ENCODE measurements at places on chromosomes 1 and 21. TPM values are rescaled to one million over a fixed set of nuclear protein-coding genes. Genes with fewer than 3 reads are reported as not detected.

GRCh38 chr1:160076295-160076694 lies 5.0 kb upstream of the KCNJ9 start:
- DNase-seq, result no peak

- DNase-seq, result no peak
These were observed 165.0 kb upstream of the IRF2BP2 start for GRCh38 chr1:234774971-234775370.

DNA sequence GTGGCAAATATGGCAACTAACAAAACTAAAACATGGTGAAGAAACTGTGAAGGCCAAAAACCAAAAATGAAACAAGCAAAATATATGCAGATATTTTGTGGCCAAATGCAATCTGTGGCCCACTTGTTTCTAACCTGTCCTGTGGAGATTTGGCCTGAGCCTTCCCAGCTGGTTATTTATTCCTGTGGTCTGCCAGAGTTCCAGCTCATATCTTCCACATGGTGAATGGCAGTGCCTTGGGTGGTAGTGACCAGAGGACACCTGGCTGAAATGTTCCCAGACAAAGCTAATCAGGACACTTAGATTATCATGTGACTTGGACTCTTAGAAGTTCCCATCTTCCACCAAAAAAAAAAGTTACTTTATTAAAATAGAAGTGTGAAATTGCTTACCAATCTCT lies 39.7 kb downstream of the RNASEL start:
- no peak for DNase-seq

- DNase-seq, result no peak
These were observed 25.6 kb upstream of the ENAH start for GRCh38 chr1:225678545-225678944.

DNA sequence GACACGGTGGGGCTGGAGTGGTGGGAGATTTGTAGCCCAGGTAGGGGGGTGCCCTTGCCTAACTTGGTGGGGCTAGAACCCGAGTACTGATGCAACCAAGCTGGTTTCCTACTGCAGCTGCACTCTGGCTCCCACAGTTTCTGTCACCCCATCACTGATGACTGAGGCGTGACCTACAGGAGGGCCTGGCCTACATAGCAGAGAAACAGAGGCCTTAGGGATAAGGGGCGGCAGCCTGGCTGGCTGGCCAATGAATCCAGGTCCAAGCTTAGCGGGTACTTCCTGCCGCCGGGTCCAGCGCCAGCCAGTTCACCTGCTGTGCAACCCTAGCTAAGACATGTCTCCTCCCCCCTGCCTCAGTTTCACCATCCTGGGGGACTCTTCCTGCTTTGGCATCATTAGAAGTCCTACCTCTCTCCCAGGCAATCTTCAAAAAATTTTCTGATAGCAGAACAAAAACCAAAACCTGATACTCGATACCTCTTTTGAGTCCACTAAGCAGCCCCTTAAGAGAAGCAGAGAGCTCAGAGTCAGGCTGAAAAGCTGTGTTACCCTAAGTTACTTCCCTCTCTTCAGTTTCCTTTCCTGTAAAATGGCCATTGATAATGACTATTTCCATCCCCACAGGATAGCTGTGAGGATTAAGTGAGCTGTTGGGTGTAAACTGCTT lies 27.3 kb upstream of the RNF19B start:
- no peak for DNase-seq

DNA sequence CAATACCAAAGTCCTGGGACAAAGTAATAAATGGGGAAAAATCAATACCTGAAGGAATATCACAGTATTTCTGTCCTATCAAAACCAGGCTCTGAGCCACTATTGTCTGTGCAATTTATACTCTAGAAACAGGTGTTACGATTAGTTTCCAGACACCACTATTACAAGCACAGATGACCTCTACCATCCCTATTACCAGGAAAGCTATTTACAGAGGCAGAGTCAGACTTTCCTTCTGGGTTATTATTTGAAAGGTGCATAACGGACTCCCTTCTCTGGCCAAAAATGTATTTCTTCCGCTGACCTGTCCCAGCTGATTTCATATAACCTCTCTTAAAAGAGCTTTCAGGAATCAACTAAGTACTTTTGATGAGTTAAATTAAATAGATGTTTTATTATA lies 154.6 kb upstream of the LRRC7 start:
- no peak for DNase-seq

The KRTAP21-2 gene
- not detected for total RNA-seq

The MIXL1 gene
- total RNA-seq, result 0.38 TPM

The USH2A gene
- total RNA-seq, result not detected
